ENCODE measurements at places on chromosomes 1 and 21.

DNA sequence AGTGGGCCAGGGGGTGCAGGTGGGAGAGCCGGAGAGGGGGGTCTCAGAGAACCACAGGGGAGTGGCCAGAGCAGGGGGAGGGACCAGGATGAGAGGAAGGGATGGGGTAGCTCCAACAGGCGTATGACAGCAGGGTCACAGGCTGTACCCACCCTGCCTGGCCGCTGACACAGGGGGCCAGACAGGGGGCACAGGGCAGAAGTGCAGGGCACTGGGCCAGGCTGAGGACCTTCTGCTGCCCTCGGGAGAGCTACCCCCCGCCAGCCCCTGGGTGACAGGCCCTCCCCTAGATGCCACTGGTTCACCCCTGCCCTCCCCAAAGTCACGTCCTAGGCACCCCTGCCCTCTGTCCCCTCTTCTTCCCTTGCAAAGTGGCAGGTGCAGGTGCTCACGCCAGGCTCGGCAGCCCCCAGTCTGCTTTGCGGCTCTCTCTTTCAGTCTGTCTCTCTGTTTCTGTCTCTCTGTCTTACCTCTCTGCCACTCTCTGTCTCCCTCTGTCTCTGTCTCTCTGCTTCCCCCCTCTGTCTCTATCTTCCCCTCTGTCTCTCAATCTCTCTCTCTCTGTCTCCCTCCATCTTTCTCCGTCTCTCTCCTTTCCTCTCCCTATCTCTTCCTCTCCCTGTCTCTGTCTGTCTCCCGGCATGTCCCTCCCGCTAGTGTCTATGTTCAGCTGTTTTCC, 48.5 kb downstream of the WNT9A start:
- DNase-seq: no peak

- no peak for DNase-seq
These were observed 13.1 kb upstream of the SLC30A1 start for GRCh38 chr1:211591980-211592493.

DNA sequence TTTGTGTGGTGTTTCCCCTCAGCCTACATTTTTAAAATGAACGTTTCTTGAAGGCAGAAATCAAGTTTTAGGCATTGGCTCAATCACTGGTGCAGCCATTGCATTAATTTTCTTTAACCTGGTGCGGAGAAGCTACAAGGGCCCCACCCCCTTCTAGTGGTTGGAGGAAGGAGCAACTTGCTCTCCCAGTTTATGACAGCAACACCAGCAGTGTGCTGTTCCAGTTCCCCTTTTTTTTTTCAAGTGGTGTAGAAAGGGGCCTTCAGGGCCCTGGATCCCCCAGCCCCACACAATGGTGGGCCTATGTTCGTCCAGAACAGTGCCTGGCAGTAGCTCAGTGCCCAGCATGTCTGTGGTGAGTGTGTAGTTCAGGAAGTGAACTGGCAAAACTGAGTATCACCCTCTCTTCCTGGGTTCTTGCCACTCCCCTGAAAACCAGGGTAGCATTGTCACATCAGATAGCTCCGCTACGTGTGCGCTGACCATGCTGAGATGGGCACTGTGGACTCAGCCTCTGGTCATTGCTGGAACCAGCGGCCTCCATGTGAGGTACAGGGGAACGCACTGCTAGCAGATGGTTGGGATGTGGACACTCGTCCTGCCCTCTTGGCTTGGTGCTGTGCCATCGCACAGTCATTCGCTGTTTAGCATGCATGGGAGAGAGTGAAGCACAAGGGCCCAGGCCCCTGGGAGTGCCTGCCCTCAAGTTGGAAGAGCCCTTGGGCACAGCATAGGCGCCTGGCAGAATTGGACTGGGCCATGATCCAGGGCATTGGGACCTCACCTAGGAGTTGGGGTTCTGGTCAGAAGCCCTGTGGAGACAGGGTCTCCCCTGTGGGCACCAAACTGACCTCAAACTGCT, 7.2 kb downstream of the ARF1 start:
- no peak for DNase-seq

GRCh38 chr21:30332681-30333080, 4.8 kb downstream of the KRTAP27-1 start:
- no peak for DNase-seq

DNA sequence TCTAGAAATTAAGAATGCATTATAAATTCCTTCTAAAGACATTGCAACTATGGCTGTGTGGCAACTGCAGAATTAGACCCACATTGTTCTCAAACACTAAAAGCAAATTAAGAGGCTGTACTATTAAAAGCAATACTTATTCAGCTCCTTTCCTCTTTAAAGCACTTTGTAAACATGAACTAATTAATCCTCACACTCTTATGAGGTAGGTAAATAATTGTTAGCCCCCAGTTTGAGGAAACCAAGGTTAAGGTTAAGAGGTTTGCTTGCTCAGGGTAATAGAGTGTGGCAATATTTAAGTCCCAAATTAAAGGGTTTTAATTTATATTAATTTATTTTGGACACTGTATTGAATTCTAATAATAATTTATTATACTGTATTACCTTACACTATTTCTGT, 553.8 kb downstream of the LRRIQ3 start:
- no peak for DNase-seq

GRCh38 chr1:95503278-95504030, 269.4 kb downstream of the RWDD3 start:
- DNase-seq: peak; percentile 81

GRCh38 chr1:45552331-45552730, 1.7 kb downstream of the AKR1A1 start:
- no peak for DNase-seq

DNA sequence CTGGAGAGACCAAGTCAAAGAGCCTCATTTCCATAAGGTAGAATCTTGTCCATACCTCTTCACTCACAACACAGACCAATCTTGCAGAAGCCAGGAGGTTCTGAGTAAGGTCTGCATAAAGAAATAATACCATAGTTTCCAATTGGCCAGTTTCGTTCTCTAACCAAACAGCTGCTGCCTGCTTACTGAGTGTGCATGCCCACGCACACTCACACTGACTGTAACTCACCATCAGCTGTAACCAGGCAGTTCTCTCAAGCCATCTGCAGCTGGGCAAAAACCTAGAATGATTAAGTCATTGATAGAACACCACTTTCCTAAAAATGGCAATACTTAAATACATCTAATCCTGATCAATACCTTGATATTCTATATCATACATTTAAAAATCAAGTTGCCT, 106.6 kb upstream of the VAV3 start:
- no peak for DNase-seq
